Occipital lobe (tissue), 3 donors: ENCODE measurements at places on chromosomes 2 and 18.

- DNase-seq = no peak
Observed at GRCh38 chr2:238684362-238685326, 163.2 kb upstream of the TWIST2 start.

- DNase-seq = no peak
Observed at GRCh38 chr18:12044591-12044990, 49.1 kb upstream of the ANKRD62 start.

- DNase-seq = no peak
Observed at GRCh38 chr2:37589298-37589697, 82.1 kb downstream of the CDC42EP3 start.

DNA sequence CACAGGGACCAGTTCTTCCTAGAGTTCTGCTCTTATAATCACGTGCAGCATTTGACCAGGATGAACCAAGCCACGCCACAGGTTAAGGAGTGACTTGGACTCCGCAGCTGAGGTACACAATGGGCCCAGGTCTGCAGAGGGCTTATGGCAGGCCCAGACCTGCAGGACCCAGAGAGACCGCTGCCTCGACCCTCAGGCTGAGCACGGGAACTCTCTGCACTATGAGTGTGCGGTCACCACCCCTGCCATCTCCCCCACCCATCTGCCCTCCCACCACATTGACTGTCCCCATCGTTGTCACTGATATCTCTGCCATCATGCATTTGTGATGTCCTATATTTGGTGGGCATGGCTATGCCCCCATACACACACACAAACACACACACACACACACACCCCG, 45.7 kb upstream of the HPCAL1 start:
- DNase-seq = no peak

DNA sequence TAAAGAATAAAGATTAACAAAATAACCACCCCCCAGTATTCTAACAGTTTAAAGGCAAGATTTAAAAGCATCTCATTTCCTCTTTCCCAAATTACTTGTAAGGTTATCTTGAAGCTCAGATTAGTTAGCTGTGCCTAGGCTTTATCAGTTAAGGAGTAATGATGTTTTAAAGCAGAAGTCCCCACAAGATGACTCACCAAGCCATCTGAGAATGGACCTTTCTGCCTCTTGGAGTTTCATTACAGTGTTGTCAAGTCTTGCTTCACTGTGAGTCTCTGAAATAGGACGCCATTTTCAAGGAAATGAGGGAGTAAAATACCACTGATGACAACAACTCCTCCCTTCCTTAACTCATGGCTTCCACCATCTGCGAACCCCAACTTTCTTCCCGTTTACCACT, 35.9 kb downstream of the ZNF385B start:
- DNase-seq = no peak

- no peak for DNase-seq
Observed at GRCh38 chr2:216540920-216541319, 42.3 kb downstream of the RPL37A start.

DNA sequence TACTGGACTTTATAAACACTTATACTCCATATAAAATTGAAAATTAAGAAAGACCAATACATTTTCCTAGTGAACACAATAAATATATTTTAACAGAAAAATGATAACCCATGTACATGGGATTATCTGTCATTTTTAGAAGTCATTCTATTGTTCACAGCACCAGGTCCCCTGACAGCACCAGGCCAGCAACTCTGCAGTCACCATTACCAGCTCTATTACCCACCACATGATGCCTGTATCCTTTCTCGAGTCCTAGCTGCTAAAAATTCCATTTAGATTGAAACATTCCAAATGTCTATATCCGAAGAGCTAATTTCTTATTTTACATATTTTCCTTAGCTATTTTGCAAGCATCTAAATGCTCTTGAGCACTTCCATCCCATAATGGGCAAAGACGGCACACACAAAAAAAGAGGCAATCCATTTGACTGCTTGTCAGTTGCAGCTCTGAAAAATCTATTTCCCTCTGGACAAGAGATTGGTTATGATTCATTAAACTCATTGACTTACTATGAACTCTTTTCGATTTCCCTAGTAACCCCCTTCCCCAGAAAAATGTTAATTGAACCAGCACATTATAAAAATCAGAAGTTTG, 336.9 kb downstream of the RIT2 start:
- DNase-seq = no peak

DNA sequence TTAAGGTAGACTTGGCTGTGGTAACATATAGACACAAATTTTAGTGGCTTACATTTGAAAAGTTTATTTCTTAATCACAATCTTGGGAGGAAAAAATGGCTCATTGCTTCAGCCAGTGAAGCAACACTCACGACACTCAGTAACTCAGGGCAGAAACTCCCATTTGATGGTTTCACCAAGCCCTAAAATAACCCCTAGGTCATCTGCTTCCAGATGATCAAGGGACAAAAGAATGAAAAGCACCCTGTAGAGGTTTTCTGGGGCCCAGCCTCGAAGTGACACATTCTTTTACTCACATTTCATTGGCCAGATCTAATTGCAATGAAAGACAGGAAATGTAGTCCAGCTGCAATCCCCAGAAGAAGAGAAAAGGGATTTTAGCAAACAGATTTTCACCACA, 275.9 kb downstream of the TMX3 start:
- no peak for DNase-seq

DNA sequence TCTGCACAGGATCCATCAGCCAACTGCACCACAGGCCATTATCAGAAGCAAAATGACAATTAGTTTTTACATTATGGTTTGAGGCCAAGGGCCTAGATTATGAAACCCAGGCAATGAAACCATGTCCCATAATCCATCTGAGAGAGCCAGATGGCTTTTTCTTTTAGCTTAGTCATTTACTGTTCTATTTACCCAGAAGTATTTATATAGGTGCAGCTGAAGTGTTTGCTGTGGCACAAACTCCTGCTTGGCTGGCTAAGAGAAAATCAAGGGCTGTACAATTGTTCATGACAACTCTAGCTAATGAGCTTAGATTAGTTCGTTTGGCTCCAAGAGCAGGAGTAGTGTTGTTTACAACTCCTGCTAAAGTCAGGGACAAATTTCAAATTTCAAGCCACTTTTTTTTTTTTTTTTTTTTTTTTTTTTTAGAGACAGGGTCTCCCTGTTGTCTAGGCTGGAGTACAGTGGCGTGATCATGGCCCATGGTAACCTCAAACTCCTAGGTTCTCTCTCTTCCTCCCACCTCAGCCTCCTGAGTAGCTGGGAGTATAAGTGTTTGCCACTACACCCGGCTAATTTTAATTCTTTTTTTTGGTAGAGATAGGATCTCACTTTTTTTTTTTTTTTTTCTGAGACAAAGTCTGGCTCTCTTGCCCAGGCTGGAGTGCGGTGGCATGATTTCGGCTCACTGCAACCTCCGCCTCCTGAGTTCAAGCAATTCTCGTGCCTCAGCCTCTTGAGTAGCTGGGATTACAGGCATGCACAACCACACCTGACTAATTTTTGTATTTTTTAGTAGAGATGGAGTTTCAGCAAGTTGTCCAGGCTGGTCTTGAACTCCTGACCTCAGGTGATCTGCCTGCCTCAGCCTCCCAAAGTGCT, 18.4 kb upstream of the REV1 start:
- no peak for DNase-seq

- DNase-seq = no peak
Observed at GRCh38 chr2:63051795-63052333, 1.2 kb downstream of the OTX1 start.

DNA sequence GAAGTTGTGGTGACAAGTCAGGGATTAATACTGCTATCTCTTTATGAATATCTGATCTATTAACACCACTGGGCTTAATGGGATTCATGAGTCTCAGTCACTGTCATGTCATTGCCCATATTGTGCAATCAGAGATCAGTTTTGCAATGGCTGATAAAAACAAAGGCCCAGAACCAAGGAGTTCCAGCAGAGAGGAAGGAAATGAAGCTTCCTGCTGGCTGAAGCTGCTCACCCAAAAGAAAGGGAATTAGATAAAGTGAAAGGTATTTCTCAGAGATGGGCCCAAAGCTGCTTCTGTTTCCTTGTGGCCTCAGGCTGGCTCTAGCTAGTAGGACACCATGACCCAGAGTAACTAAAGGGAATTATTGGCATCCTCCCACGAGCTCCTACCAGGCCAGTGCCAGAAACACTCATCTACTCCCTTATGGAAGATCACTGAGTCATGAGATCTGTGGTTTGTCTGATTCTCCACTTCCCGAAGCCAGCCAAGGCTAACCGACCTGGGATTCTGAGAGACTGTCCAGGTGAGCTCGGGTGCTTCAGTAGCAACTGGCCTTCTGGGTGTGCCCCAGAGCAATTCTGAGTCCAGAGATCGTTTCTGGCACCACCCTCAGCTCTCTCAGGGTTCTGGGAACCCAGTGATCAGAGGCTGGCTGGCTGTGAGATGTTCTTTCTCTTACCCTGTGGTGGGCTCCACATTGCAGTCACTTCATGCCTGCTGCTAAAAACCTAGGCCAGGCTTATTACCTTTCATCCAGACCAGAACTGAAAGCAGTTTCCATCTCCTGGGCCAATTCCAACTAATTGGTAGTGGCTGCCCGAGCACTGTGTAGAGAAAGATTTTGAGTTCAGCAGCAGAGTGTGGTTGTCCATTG, 129.5 kb upstream of the PELI1 start:
- no peak for DNase-seq

- no peak for DNase-seq
Observed at GRCh38 chr2:35871672-35872071, 483.9 kb upstream of the CRIM1 start.
